HTR-8/SVneo (cell line): ENCODE measurements at places on chromosomes 12 and 14.

GRCh38 chr12:83335748-83336147 lies 649.0 kb downstream of the TMTC2 start:
- DNase-seq = no peak

DNA sequence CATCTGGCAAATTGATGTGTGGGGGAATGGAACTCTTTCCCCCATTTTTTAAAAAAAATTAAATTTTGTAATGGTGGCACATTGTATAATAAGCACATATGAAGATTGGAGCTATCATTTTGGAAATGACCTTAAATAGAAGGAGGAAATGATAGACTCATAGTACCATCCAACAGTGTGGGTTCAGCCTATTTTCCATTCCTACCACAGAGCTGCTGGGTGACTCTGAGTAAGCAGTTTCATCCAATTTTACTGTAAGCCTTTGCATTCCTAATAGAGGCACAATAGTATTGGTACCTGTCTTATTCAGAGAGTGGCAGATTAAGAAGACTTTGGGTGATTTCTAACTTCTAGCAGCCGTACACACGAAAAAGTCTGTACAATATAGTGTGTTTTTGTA lies 304.5 kb downstream of the RAD51B start:
- no peak for DNase-seq

- DNase-seq = peak; percentile 42
Observed at GRCh38 chr12:31570880-31571279, 20.1 kb downstream of the DENND5B start.

DNA sequence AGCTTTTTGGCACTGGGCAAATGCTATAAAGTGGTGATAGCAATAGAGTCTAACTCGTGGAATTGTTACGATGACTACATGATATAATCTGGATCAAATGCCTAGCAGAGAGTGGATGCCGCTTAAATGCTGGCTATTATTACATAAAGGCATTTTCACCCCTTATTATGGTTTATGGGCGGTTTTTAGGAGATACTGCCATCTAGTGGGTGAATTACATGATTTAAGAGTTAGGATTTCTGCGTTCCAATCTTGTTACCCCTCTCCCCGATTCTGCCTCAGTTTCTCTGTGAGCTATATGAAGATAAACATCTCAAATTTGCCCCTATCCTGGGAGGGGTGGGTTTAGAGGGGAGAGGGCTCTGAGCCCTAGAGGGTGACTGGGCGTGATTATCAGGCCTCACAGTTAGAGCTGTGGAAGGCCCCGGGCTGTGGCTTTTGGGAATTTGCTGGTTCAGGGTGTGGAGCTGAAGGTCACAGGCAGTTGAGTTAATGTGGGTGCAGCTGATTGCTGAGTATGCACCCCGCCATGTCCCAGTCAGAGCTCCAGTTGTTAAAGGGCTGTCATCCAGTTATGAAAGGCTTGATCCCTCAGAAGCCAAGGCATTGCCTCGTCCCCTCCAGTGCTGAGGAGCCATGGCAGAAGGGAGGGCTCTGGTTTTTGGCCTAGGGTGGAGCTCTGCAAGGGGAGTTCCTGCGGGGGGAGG lies 14.4 kb downstream of the CLSTN3 start:
- peak; percentile 66 for DNase-seq

DNA sequence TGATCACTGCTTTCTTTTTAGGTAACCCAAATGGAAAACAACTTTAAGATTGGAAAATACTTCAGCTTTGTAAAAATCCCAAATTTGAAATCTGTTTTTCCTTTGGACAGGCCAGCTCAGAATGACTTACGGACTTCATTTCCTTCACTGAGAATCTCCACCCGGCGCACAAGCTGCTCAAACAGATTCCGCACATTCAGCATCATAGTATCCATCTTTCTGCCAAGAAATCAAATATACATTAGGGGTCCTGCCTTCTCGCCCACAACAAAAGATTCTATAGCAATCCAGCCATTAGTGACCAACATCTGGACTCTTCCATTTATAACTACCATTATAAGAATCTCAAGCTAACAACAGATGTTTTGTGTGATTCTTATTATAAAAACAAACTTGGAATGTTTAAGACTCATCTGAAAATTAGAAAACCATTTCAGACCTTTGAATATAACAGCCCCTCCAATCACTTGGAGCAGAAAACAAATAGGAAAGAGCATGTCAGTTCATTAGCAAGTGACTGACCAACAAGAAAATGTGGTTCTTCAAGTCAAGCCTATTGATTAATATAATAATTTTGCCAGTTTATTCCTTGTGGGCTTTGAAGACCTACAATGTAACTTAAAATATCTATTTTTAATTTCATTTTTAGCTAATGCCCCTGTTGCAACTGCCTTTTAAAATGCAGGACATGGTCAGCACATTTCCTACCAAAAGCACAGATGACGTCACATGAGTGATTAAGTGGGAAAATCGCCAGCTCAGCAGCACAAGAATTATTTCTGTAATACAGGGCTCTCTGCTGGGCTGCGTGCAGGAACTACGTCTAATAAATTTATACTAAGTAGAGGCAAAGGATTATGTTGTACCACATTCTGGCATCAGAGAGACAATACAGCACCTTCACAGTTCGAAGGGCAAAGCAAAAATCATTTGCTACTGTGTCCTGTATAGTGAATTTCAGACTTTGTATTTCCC lies 8.5 kb downstream of the RACGAP1 start:
- no peak for DNase-seq

- no peak for DNase-seq
Observed at GRCh38 chr12:104490850-104491249, 34.1 kb downstream of the CHST11 start.

DNA sequence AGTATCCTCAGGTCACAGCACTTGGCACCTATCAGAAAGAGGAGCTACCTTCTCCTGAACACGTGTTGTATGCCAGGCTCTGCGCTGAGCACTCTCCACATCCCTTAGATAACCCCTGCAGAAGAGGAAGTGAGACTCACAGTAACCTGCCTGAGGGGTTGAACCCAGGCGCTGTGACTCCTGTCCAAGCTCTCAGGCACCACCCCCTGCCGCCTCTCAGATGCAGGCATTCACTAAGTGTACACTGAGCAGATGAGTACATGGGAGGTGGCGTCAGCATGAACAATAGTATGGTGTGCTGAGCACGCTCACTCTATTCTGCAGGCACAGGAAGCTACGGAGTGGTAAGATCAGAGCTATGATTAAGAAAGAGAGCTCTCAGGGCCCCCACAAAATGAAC lies 21.0 kb upstream of the RIC8B start:
- DNase-seq = no peak

DNA sequence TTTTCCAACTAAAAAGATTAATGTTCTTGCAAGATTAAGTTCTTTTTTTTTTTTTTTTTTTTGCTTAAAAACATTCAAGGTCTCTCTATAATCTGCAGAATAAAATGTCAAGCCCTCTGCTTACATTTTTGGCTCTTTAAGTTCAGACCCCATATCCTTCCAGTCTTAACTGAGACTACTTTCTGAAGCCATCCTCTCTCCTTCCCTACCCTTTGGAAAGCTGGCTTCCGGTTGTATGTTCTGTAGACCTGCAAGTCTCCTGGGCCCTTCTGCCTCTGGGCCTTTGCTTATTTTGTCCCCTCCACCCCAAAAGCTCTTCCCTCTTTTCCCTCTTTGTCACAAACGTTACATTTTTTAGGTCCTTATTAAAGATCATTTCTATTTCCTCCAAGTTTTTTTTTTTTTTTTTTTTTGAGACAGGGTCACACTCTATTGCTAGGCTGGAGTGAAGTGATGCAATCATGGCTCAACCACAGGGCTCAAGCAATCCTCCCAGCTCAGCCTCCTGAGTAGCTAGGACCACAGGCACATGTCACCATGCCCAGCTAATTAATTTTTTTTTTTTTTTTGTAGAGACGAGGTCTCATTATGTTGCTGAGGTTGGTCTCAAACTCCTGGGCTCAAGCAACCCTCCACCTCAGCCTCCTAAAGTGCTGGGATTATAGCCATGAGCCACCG lies 46.5 kb downstream of the PTPRB start:
- DNase-seq = no peak
